ENCODE measurements at places on chromosomes 5 and 9.

GRCh38 chr5:65873181-65873750, 53.1 kb upstream of the ERBIN start:
- H3K27ac ChIP-seq, result no peak overlapping the region
- no peak for DNase-seq
- H3K36me3 ChIP-seq, result no peaks in the 10 kb centered on the region

DNA sequence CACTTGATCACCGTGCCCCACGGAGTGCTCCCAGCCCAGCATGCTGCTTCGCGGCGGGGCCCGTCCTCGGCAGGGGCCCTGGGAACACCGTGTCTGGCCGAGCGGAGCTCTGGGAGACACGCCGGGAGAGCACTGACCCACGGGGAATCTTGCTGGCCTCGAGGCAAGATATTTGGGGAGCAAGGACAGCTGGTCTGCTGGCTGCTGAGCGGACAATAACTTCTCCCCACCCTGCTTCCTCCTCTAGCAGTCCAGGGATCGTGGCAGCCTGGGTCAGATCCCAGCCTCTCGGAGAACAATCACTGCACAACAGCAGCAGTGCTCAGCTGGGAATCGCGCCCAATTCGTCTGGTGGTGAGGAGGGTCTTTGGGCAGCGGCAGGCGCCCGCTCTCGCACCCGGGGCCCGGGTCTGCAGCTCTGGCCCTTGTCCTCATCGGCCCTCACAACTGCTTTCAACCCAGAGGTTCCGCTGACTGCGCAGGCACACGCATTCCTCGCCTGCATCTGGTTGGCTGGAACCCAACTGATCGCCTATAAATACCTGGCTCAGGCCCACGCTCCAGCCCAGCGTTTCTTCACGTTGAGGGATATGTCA, 43.4 kb downstream of the DBH start:
- H3K4me1 ChIP-seq, result peaks cover 37% of the 10 kb centered on the region

- H3K4me3 ChIP-seq, result no peak overlapping the region
- H3K36me3 ChIP-seq, result peaks cover 7% of the 10 kb centered on the region
- no peaks in the 10 kb centered on the region for H3K27me3 ChIP-seq
- peak overlapping the region; percentile 90 for H3K27ac ChIP-seq
These were observed 4.5 kb upstream of the MSMP start for GRCh38 chr9:35758475-35759050.

DNA sequence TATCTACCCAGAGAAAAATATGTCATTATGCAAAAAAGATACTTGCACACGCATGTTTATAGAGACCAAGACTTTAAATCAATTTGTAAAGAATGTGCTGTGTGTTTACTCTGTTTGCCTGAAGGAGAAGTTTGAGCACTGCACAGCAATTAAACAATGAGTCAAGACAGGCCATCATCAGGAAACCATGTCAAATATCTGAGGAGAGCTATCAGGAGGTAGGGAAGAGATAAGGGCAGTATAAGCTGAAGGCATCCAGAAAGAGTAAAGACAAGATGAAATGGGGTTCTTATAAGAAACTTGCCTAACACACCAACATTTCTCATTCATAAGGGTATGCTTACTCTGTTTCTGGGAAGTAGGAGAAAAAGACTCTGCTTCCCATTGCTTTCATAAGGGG, 405.8 kb upstream of the PTGER4 start:
- no peak for DNase-seq
- no peak overlapping the region for H3K27ac ChIP-seq
- no peak overlapping the region for H3K4me3 ChIP-seq
